ENCODE measurements at places on chromosomes 6 and 20.

DNA sequence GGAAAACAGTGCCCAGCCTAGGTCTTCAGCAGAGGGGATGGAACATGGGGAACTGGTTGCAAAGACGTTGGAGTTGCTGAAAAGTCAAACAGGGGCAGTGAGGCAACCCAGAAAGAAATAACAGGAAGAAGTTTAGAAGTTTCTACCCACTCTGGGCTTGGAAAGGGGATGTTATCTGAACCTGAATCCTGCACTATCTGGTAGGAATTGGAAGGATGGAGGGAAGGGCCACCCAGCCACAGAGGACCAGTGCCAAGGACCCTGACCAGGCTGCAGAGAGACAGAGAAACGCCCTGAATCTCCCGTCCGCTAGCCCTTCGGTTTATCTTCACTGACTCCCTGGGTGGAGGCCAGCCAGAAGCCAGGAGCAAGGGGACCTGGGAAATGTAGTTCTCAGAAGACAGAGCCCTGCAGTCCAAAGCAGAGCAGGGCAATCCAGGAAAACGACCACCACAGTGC, 217.3 kb upstream of the RREB1 start:
- DNase-seq = no peak

- DNase-seq = no peak
Observed at GRCh38 chr20:17730071-17730470, 30.3 kb downstream of the BANF2 start.

DNA sequence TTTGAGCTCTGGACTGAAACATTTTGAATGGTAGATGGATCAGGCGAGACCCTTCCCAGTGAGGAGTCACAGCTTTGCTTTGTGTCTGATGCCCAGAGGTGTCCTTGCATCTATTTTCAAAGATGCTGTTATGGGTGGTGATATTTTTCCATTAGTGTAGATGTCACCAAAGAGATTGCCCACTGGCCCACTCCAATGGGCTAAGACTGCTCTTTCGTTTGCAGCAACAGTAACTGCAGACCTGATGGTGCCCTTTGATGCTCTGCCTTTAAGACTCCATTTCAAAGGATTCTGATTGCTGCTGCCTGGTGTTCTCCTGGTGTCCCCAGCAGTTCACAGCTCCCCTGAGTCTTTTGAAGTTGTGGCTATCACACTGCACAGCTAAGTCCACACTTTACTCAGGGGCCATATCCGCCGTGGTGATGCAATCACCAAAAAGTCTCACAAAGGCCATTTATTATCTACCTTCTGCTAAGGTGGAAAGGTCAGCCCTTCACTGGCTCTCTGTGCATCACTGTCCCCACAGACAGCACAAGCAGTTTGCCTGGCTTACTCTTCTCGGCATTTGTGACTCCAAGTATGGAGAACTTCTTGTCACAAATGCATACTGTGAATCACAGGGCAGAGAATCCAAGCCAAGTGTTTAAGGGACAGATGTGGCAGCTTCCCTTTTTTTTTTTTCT, 56.4 kb downstream of the NOX3 start:
- no peak for DNase-seq

GRCh38 chr6:9540534-9541126, 874.2 kb downstream of the TFAP2A start:
- no peak for DNase-seq

- DNase-seq = no peak
Observed at GRCh38 chr20:20365480-20366161, 2.3 kb upstream of the INSM1 start.

- DNase-seq = no peak
Observed at GRCh38 chr20:23753194-23753548, 2.4 kb upstream of the CST1 start.

- DNase-seq = no peak
Observed at GRCh38 chr20:46400253-46400652, 6.2 kb downstream of the ELMO2 start.

DNA sequence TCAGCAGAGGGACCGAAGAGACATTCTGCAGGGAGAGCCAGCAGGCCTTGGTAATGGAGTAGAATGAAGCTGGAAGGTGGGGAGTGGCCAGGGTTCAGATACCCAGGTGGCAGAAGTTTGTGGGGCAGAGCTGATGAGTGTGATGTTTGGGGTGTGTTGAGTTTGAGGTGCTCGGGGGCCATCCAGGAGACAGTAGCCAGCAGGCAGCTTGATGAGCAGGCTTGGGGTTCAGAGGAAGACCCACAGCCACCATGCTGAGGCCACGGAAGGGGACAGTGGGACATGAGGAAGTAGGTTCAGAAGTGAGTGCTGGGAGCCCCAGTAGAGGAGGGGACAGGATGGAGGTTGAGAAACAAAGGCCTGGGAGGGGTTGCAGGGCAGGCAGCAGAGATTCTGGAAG, 11.1 kb upstream of the FOXS1 start:
- no peak for DNase-seq

- DNase-seq = no peak
Observed at GRCh38 chr6:4303638-4304037, 168.3 kb upstream of the ECI2 start.

DNA sequence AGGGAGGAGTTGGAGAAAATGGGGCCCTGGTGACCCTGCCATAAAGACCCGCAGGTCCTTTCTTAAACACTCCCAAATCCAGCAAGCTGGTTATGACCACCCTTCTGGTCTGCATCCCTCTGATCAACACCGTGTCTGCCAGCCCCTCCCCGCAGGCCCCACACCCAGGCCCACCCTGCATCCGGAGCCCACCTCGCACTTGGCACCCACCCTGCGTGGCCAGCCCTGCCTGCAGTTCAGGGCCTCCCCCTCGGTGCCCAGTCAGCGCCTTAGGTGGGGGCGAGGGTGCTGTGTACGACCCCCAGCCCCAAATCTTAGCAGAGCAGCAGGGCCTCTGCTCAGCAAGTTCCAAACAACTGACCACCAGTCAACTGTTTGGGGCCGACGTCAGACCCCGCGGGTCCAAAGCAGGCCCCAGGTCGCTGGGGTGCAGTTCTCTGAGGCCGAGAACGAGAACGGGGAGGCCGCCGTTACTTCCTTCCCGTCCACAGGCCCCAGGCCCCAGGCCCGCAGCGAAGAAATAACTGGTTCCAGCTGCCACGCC, 1.2 kb downstream of the ACSS1 start:
- no peak for DNase-seq

- DNase-seq = no peak
Observed at GRCh38 chr6:29992807-29993206, 50.5 kb downstream of the HLA-A start.

DNA sequence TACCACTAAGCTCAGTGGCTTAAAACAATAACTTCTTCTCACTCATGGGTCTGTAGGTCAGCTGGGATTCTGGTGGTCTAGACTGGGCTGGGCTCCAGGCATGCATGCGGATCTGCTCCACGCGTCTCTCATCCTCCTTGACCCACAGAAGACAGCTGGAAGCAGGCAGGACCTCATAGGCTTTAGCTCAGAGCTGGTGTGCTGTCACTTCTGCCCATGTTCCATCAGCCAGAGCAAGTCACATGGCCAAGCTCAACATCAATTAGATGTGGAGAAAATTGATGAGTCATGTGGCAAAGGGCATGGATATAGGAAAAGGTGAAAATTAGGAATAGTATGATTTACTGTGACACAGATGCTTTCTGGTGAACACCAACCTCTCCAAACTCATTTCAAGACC, 57.4 kb upstream of the PSMF1 start:
- no peak for DNase-seq

DNA sequence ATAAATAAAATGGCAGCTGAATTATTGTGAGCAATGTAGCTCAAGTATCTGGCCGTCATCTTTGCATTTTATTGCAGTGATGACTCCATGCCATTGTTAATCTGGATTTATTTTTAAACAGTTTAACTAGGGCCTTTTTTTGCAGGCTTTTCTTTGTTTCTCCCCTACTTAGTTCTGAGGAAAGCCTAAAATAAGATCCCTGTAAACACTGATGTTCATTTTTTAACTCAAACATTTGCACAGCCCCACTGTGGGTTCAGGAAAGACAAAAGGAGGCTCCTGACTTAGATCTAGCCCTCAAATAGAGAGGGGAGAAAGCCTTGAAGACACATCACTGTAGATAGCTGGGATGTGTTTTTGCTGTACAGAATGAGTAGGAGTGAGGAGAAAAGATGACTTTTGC, 69.2 kb downstream of the PLEKHG1 start:
- DNase-seq = no peak

DNA sequence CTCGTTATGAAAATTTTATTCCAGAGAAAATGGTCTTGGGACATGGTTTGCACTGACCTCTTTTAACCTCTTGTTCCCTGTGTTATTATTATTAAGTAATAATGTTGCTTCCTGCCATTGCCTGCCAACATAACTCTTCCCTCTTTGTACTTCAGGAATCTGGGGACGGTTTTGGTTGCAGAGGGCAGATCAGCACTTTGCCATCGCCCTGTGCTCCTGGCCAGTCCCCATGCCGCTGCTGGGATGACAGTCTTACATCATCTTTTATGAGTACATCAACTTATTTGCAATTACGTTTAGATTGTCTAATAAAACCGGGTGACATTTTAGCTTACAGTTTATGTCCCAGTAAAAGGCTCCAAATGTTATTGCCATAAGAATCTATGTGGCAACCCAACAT, 157.2 kb downstream of the CDH26 start:
- no peak for DNase-seq
